ENCODE measurements at places on chromosomes 16 and 17.

DNA sequence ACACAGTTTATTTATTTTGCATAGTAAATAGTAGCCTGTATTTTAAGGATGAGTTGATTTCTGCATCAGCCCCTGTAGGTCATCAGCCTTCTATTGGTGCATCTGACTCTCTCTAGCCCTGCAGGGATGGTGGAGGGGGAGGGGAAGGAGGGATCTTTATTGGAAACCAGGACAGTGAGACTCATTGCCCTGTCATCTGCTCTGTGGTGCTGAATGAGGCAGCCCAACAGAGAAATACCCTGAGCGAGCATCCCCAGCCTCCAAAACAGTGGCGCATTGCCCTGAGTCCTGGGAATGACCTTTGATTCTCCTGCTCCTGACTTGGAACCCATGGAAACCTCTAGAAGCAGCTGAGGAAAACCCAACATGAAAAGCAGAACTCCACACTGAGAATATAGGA, 45.5 kb upstream of the STH start:
- DNase-seq, result no peak

GRCh38 chr17:50630524-50631194, 4.0 kb upstream of the ABCC3 start:
- DNase-seq, result peak; percentile 27

GRCh38 chr17:56786989-56787482, 46.7 kb downstream of the C17orf67 start:
- no peak for DNase-seq

- no peak for DNase-seq
Observed at GRCh38 chr17:4329838-4330237, 36.6 kb downstream of the UBE2G1 start.

DNA sequence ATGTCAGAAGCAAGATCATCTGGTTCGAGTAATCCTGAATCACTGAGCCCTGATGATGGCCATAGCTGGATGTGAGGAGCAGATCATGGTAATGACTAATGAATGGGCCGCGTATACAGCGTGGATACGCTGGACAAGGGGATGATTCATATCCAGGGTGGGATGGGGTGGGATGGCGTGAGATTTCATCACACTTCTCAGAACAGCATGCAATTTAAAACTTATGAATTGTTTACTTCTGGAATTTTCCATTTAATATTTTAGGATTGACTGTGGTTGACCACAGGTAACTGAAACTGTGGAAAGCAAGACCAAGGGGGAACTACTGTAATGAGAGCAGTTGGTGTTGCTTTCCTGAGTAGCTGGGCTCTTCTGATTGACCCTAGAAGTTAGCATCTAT, 225.5 kb downstream of the STX8 start:
- no peak for DNase-seq

GRCh38 chr17:20927308-20927977, 115.4 kb downstream of the USP22 start:
- DNase-seq, result no peak

- no peak for DNase-seq
Observed at GRCh38 chr17:38590988-38591758, 14.6 kb downstream of the SRCIN1 start.

GRCh38 chr17:32570081-32570396, 83.2 kb downstream of the CDK5R1 start:
- no peak for DNase-seq

- DNase-seq, result no peak
Observed at GRCh38 chr17:73647772-73648542, 3.7 kb upstream of the SDK2 start.

- no peak for DNase-seq
Observed at GRCh38 chr16:77965346-77965745, 57.0 kb upstream of the CLEC3A start.

DNA sequence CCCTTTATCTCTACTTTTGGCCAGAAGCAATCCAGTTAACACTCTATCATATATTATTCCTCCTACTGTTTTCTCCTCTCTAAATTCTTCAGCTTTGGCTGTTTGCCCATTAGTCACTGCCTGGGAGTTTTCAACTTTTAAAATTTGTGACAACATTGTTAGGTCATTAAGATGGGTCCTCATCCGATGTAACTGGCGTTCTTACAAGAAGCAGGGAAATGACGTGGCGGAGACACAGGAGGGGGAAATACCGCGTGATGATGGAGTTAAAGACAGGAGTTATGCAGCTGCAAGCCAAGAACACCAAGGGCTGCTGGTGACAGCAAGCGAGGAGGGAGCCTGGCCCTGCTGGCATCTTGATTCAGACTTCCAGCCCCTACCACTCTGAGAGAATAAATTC, 34.8 kb upstream of the CPHXL start:
- no peak for DNase-seq

GRCh38 chr17:34110315-34110714, 144.8 kb upstream of the CCL2 start:
- DNase-seq, result no peak

DNA sequence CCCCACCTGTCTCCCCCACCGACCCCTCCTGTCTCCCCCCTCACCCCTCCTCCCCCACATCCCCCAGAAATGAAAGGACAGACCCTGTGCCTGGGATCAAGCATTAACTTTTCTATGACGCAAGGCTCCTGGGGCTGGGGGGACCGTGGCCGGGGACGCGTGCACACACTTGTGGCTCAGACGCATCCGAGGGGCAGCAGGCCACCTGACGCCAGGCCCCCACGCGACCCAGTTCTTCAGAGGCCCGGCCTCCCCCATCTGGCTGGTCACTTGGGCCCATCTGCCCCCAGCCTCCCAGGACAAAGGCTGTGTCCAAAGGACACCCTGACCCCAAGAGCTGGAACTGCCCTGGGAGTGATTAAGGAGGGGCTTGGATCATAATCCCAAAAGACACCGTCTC, 14.0 kb upstream of the PVALEF start:
- DNase-seq, result no peak
